GM06990 (cell line): ENCODE measurements at places on chromosomes 13 and 19.

DNA sequence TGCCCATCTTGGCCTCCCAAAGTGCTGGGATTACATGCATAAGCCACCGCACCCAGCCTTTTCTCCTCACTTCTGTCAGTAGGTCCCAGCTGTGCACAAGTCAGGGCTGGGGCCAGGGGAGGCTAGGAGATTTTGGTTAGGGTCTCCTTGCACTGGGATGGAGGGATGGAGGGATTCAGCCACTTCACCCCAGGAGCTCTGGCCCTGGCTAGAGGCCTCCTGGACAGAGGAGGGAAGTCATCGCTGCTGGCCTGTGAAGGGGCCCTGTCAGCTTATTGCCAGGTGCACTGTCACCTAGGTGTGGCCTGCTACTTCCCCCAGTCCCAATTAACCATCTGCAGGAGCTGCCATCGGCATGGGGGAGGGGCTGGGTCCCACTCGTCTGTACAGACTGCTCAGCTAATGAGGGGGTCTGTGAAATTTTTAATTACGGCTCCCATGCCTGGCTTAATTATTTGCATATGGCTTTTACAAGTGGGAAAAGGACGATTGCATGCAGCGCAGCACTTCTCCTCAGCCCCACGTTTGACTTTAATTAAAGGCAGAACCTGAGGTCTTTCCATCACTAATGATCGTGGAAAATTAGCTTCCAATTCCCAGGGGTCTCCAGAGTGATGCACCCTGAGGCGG is 52.4 kb downstream of the CHST8 start:
- no peak for DNase-seq

- DNase-seq, result peak; percentile 73
These were observed at the start of gene SLC17A7 for GRCh38 chr19:49441210-49441959. Gene SLC17A7 (minus strand): TSS chr19:49441527. CDS start chr19:49441379, 148 bp downstream.

DNA sequence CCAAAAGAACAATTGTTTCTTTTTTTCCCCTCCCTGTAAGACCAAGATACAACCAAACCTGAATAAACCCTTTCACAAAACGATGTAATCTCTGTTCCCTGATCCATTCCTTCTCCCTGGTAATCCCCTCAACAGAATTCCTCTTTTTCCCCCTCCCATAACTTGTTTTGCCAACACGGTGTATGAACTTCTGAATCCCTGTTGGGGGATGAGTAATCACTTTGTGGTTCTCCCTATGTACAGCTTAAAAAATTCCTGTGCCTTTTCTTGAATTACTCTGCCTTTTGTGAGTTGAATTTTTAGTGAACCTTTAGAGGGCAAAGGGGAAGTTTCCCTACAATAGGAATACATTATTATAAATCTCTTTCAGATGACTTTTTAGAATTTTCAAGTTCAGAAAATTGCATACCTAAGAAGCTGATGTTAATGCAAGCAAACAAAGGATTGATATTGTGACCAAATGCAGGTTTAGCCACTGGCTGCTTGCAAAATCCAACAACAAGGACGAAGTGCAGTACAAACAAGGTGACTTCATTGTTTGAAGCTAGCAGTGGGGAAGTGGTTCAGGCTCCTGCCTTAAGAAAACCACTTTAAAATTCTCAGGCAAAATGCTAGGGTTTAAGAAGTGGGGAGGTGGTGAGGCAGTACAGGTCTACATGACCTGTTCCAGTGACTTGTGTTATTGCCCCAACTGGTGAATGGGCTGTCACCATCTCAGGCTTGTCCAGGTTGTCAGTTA is 15.0 kb upstream of the EPSTI1 start:
- DNase-seq, result no peak

GRCh38 chr13:39038569-39039030 is 344 bp downstream of the NHLRC3 start:
- DNase-seq, result no peak

DNA sequence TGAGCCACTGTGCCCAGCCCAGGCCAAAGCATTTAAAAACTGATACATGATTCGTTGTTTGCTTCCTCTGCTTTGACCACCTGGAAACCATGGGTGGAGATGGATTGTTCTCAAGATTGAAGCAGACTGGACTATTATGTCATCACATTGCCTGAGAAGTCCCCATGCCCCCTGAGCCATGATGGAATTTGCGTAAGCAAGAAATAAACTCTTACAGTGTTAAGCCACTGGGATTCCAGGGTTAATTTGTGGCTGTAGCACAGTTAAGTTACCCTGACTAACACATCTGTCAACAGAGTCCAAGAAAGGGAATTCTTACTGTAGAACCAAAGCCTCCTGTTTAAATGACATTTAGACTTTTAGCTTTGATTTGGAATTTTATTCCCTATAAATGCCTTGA is 19.4 kb upstream of the DHRS12 start:
- no peak for DNase-seq

GRCh38 chr13:49840266-49840665 is 47.8 kb upstream of the KPNA3 start:
- DNase-seq, result no peak

DNA sequence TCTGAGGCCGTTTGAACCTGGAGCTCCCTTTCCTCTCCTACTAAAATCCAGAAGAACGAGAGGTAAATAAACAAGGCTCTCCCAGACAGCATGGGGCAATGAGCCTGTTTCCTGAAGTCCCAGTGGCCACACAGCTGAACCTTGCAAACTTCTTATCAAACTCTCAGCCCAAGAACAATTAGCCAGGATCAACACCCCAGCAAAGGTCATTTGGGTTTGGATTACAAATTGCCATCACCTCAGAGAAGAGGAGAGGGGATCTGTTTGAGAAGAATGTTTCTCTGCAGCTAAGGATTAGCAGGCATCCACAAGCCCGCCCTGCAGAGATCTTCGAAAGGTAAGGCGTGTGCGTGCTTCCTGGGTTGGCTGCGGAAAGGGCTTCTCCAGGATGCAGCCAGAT is 201.9 kb upstream of the SOX1 start:
- DNase-seq, result no peak

DNA sequence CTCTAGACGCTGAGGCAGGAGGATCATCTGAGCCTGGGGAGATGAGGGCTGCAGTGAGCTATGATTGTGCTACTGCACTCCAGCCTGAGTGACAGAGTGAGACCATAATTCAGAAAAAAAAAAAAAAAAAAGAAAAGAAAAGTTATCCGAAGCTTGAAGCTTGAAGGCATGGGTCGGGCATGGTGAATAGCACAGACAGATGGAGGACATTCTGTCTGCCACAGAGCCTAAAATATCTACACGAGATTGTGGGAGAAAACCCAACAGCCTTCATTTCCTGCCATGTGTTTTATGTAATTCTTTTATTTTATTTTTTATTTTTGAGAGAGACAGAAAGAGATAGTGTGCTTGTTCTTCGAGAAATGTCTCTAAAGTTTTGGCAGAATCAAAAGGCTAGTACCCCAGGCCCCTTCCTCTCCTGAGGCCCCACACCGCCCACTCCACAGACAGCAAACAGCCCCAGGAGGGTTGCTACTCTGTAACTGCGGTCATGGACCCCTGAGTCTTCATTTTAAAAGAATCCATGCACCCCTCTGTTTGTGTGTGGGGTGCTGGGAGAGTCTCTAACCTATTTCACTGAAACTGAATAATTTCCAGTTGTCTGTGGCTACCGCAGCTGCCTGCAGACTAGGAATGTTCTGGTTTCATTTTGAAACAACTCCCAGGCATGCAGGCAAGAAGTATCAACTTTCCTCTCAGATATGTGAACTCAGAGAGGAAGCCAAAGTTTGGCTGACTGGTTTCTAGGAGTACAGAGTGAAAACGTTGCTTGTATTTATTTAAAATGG is 38.4 kb upstream of the RCBTB2 start:
- DNase-seq, result no peak

GRCh38 chr19:38190061-38190460 is 34.0 kb downstream of the DPF1 start:
- no peak for DNase-seq

DNA sequence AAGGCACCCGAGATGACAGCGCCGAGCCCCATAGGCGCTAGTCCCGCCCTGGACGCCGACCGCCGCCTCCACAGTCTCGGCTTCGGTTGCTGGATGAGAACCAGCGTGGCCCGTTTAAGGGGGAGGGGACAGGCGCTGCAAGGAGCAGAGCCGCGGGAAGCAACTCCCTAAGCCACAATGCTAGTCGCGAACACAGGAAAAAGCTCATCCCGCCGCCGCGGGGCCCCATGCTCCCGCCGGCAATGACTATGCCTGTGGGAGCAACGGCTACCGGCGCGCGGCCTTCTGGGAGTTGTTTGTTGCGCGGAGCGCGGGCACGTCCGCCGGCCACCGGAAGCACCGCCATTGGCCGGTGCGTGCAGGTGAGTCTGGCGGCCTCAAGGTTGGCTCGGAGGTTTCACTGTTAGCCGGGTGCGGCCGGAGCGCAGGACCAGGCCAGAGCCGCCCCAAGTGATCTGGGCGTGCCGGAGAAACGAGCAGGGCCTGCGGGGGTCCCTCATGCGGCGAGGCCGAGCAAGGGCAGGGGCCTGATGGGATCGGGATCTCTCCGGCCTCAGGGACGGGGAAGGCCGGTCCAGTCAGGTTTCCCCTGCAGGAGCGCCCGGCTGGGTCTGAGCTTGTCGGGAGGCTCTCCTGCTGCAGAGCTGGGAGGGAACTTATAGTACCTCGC is at the start of gene ZNF544:
Gene ZNF544, plus strand, starts transcription at position 330 of the 670 bp plus-strand sequence. CDS start 15,110 bp downstream, outside the sequence.
- peak; percentile 87 for DNase-seq

GRCh38 chr13:26526702-26527216 is 30.7 kb upstream of the WASF3 start:
- no peak for DNase-seq

DNA sequence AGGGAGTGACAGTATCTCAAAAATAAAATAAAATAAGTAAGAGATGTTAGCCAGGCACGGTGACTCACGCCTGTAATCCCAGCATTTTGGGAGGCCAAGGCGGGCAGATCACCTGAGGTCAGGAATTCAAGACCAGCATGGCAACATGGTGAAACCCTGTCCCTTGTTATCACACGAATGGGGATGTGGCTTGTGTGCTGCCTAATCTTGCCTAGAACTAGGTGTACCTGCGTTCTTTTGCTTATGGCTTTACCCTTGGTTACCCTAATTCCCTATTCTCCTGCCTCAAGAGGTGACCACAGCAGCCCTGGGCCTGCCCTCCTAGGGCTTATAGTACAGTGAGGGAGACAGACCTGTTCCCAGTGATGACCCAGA is 6.3 kb upstream of the PVR start:
- DNase-seq, result no peak

GRCh38 chr19:8688930-8689329 is 9.7 kb downstream of the ACTL9 start:
- DNase-seq, result no peak

DNA sequence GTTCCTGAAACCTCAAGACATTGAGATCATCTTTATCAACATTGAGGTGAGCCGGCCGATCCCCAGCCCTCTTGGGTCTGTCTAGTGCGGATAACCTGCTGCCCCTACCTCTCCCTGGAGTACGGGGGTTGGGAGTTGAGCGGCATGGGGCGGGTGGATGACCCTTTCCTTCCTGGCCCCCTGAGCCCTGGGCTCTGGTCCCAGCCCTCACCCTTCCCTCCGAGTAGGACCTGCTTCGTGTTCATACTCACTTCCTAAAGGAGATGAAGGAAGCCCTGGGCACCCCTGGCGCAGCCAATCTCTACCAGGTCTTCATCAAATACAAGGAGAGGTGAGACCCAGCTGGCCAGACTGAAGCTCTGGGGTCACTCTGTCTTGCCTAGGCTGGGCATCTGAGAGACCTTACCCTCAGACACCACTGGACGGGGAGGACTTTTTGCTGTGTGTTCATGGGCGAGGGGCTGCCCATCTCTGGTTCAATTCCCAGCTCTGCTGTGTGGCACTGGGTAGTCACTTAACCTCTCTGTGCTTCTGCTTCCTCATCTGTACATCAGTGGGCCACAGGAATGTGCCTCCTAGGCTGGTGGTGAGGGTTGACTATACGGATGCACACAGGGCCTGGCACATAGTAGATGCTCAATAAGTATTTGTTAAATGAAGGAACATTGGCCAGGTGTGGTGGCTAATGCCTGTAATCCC is 52.7 kb downstream of the VAV1 start:
- DNase-seq, result no peak

DNA sequence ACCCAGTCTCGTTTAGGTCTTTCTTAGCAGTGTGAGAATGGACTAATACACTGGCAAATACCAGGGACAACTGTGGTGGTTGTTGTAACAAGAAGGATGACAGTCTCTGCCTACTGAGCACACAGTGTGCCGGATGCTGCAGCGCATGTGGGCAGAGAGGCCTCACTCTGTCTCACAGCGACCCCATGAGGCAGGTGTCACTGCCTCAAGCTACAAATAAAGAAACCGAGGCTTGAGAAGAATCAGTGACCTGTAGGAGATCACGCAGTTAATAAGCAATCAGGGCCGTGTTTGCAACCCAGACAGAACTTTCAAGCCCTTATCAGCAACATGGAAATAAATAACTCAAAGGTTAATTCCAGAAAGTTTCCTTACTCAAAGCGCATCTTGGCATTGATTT is 40.5 kb upstream of the GAS6 start:
- no peak for DNase-seq

DNA sequence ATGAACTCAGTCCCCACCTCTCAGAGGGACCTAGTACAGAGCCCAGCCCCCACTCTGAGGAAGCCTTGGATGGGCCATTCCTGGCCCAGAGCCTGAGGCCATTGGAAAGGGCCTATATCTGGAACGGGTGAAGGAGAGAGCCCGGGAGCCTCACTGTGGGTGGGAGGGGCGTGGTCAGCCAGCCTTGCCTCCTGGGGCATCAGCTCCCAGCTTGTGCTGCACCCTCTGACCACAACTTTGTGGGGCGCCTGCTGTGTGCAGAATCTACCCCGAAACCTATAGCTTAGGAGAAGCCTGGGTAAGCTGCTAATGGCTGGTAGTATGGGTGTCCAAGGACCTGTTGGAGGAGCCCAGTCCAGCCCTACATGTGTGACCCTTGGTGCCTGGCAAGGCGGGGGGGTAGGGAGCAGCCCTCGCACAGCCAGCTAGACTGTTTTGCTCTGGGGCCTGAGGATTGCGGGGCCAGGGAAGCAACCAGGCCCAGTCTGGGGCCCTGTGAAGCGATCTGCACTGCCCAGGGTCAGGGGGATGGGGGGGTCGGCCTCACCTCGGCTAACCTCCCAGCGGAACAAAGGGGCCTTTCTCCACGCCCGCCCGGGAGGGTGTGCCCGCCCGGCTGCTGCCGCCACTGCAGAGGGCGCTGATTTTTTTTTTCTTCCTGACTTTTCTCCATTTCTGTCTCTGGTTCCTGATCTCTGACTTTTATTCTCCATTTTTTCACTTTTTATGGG is 42.3 kb downstream of the LYL1 start:
- no peak for DNase-seq

GRCh38 chr13:61078976-61079770 is 336.5 kb downstream of the PCDH20 start:
- no peak for DNase-seq

DNA sequence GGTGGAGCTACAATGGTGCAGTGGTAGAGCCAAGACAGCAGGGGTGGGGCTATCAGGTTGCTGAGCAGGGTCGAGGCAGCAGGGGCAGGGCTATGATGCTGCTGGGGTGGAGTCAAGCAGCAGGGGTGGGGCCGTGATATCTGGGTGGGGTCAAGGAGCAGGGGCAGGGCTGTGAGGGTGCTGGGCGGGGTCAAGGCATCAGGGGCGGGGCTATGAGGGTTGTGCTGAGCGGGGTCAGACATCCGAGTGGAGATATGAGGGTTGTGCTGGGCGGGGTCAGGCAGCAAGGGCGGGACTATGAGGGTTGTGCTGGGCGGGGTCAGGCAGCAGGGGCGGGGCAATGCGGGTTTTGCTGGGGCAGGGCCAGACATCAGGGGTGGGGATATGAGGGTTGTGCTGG is 14.7 kb downstream of the HCN2 start:
- DNase-seq, result peak; percentile 78
